ENCODE measurements at places on chromosomes 5 and 9. TPM values are rescaled to one million over a fixed set of nuclear protein-coding genes. Genes with fewer than 3 reads are reported as not detected.
A peak's percentile ranks its signal among the peaks of the same experiment; 100 is the strongest.

DNA sequence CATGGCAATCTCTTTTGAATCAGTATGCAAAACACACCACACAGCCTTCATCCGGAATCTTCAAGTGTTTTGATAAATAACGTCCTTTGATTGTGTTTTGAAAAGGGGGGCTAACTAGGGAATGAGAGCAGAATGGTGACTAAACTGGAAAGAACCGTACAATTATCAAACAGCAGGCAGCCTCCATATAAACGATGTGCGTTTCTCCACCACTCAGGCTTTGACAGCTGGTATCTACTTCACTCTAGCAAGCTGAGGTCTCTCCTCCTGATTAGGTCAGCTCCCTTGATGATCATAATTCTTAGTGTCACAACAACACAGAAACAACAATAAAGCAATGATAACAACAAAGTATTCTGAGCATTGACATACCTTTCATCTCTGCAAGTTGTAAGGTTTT, 465.9 kb downstream of the TUSC1 start:
- no peak for DNase-seq

PITX1 gene
- total RNA-seq: 3.3 TPM

DNA sequence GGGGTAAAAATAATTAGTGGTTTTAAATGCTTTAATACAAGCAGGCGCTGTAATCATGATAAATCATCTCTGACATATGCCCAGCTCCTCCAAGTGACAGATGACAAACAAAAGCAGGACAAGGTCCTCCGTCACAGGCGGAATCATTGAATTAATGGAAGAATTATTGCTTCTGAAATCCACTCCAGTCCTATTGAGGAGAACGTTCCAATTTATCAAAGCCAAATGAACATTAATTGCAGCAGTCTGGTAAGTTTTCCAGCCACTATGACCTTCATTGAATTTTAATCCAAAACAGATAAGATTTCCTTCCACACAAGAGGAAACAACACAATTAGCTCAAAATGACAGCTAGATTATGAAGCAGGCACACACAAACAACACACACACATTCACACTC, 136.8 kb downstream of the ASTN2 start:
- no peak for DNase-seq

- DNase-seq: peak; percentile 96
These were observed 57.3 kb downstream of the GADD45G start for GRCh38 chr9:89661956-89662717.

DNA sequence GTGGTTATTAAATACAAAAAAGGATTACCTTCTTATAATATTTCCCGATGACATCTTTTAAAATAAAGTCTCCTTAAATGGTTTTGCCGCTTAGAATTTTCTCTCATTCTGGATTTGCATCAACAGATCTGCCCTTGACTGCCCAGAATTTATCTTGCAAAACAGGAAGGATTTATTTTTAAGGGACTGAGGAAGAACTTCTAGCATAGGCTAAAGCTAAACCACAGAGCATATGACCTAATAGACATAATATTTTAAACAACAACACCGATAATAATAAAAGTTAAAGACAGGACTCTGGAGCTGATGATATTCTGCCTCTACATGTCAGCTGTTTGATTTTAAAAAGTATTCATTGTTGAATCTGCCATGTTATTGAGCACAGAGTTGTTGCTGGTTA, 145.3 kb upstream of the ADCY2 start:
- no peak for DNase-seq

KCNV2 gene
- not detected for total RNA-seq

ZNF366 gene
- total RNA-seq: 3.3 TPM

ROPN1L gene
- not detected for total RNA-seq

DNA sequence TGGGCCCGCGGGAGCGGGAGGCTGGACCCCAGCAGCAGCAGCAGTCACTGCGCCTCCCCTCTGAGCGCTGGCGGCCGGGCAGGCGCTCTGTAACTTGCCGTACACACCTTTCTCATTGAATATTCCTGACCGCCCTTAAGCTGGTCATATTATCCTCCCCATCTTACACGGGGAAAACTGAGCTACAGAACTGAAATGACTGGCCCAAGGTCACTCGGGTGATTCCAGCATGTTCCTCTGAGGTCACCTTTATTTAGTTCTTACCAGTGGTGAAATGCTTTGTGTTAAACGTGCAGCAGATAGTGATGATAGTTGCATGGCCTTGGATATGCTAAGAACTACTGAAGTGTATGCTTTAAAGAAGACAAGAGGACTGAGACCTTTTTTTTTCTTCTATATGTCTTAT, 607 bp downstream of the UQCRQ start:
- no peak for DNase-seq

SMIM33 gene
- not detected for total RNA-seq

GRCh38 chr5:128671943-128672342, 133.9 kb upstream of the FBN2 start:
- no peak for DNase-seq

GRCh38 chr5:160061770-160062169, 52.8 kb downstream of the TTC1 start:
- no peak for DNase-seq

DNA sequence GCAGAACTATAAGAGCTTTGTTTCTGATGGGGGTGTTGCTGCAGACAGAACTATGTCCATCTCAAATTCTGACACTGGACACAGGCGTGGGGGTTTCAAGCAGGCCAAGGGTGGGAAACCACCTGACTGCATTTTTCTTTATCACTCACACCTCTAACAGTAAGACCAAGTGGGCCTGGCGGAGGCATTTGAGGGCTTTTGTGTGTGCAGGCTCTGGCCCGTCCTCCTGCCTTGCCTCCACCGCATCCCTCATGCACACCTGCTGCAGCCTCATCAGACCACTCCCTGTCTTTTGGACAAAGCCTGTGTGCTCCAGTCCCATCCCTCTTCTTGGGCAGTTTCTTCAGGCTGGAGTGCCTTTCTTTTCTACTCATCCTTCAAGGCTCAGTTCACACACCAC, 7.9 kb downstream of the OR13J1 start:
- DNase-seq: no peak

DNA sequence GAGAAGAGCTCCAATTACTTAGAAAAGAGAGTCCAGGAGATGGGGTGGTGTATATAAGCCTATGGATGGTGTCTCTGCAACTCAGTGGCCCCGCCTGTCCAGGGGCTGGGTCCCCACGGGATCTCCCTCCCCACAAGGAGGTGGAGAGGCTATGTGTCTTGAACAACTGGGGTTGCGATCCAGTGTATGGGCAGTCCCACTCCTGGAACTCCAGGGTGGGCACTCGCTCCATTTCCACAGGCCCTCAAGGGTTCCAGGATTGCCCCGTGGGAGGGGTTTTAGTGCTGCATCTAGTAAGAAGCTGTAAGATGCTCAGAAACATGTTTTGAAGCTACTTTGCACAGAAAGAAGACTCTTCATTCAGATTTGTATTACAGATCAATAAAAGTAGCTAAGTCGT, 558 bp upstream of the SMAD5 start:
- DNase-seq: no peak

- no peak for DNase-seq
These were observed 5.0 kb upstream of the RXFP3 start for GRCh38 chr5:33931136-33931535.

DNA sequence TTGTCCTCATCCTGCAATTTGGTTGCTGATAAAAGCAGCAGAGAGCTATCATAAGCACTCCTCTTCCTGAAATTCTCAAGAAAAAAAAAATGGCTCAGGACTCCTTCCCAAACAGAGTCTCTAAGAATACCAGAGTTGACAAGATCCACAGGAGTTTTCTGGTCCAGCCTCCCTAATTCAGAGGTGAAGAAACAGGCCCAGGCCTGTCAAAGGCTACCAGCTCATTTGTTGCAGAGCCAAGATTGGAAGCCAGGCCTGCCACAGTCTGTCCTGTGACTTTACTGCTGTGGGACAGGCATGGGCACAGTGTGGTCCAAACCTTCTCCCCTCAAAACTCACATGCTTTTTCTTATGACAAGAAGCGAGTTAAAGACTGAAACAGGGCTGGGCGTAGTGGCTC, 41.5 kb downstream of the NIPSNAP3B start:
- no peak for DNase-seq

AMBP gene
- total RNA-seq: not detected

GAS1 gene
- 216 TPM for total RNA-seq

PCDHGA4 gene
- 13.5 TPM for total RNA-seq

ENG gene
- total RNA-seq: 71.5 TPM

DNA sequence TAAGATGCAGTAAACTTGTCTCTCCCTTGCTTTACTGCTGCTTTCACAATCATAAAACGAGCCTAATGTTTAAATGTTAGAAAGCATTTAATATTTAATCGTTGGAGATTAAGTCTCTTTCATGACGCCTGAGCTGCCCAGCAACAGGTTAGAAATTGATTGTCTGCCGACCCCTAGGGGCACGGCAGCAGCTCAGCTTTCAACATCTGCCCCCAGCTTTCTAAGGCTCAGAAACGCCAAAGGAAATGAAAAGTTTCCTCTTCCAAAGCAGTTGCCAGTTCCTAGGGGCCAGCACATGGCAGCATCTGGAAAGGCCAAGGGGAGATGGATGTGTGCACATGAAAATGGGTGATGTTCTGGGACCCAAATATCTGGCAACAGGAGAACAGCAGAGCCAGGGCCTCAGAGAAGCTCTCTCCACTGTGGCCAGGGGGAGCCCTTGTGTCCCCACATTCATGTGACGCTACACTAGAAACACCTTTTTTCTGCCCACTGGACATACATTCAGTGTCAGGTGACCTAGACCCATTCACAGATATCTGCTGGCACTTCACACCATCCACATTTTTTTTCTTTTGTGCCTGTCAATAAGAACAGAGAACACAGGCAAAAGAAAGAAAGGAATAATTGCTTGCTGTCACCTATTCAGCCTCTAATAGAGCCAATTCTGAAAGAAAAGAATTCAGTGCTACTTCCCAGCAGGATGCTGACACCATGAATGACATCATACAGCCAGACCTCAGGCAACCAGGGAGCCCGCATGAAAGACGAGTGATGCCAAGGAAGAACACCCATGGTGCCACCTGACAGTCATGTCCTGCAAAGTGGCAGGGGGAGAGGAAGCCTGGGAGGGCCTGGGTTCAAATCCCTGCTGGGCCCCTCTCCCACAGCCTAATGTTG, 205.0 kb upstream of the TAS2R1 start:
- no peak for DNase-seq

IFNA13 gene
- total RNA-seq: not detected

IL33 gene
- 10.3 TPM for total RNA-seq

SOX30 gene
- 0.20 TPM for total RNA-seq

DOCK2 gene
- 14.9 TPM for total RNA-seq

DNA sequence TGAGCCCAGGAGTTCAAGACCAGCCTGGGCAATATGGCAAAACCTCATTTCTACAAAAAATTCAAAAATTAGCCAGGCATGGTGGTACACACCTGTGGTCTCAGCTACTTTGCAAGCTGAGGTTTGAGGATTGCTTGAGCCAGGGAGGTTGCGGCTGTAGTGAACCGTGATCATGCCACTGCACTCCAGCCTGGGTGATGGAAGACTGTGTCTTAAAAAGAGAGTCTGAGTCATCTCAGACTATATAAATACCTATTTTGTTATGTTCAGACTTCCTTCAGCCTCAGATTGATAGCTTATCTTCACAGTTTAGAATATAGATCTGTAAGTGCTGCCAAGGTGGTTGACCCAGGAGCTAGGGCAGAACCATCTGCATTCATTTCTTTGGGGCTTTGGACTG, 1.6 kb upstream of the PAIP2 start:
- no peak for DNase-seq

- no peak for DNase-seq
These were observed 208.3 kb upstream of the VLDLR start for GRCh38 chr9:2413160-2413805.

- no peak for DNase-seq
These were observed 196.5 kb upstream of the NREP start for GRCh38 chr5:111953351-111954127.

CARD19 gene
- total RNA-seq: 53.4 TPM

GRCh38 chr9:36150574-36151315, 14.2 kb downstream of the GLIPR2 start:
- no peak for DNase-seq

- no peak for DNase-seq
These were observed 58.0 kb downstream of the PLAC8L1 start for GRCh38 chr5:146047396-146047795.

DNA sequence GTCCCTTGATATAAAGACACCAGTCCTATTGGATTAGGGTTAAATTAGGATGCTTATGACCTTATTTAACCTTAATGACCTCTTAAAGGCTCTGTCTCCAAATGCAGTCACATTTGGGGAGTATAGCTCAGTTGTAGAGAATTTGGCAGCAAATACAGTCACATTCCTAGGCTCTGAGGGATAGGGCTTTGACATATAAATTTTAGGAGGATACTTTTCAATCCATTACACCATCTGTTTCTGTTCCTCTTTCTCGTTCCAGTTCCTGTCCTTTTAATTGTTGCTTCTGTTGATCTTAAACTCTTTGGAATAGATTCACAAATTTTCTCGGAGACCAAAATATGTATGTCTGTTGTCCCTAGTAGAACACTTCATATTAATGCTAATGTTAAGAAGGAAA, 390.0 kb upstream of the PCSK5 start:
- no peak for DNase-seq

DNA sequence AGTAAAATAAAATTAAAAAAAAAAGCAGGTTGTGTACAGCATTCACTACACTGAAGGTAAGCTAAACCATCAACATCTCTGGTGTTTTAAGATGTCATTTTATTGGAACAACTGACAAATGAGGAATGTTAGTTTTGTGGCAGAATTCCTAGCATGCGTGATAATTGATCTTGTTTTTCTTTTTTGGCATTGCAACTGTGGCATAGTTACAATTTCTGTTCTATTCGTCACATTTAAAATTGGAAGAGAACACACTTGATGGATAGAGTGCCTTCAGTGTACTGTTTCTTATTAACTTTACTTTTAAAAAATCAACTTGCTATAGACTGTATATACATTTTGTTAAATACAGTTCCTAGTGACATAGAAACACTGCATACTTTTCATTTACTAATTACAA, 43.6 kb upstream of the TNFSF15 start:
- no peak for DNase-seq

- DNase-seq: no peak
These were observed 605.6 kb downstream of the PDE4D start for GRCh38 chr5:59287884-59288283.

- no peak for DNase-seq
These were observed 129.0 kb upstream of the ALDH1B1 start for GRCh38 chr9:38263532-38263931.

- no peak for DNase-seq
These were observed 81.5 kb upstream of the GRHPR start for GRCh38 chr9:37340961-37341360.

DNA sequence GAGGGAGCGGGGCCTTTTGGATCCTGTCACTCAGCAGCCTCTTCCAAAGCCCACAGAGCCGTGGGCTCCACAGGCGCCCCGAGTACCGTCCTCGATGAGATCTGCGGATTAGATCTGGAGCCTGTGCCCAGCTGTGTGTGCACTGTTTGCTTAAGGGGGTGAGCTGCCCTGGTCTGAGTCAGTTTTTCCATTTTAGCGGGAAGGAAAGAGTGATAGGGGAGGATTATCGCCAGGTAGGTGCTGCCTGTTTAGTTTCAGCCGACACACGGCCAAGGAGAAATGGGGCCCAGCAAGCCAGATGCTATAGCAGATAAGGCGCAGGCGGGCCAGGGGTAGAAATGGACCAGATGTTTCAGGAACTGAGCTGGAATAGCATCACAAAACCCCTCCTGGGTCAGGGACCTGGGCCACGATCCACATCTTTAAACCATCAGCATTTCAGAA, 18.1 kb downstream of the COL5A1 start:
- DNase-seq: no peak

ALDOB gene
- not detected for total RNA-seq

WDR38 gene
- not detected for total RNA-seq

GRCh38 chr9:87614397-87614796, 111.5 kb upstream of the CTSL start:
- DNase-seq: no peak

Data from tibial nerve (tissue), 4 donors.